A549 (cell line): ENCODE measurements at places on chromosomes 7 and 10.

DNA sequence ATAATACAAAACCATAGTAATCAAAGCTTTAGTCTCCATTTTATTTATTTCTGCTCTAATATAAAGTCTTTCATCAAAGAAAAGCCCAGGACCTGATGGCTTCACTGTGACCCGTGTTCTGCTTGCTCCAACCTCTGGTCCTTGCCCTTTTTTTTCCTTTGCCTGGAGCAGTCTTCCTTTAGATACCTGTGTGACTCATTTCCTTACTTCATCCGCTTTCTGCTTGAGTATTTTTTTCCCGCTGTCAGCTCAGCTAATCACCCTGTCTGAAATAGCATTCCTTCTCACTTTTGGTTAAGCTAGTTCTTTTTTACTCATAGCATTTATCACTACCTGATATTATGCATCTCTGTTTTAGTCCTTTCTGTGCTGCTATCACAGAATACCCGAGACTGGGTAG lies 194.8 kb downstream of the ABCA13 start:
- DNase-seq, result no peak

- DNase-seq, result no peak
Observed at GRCh38 chr10:1660815-1661214, 76.5 kb downstream of the ADARB2 start.

DNA sequence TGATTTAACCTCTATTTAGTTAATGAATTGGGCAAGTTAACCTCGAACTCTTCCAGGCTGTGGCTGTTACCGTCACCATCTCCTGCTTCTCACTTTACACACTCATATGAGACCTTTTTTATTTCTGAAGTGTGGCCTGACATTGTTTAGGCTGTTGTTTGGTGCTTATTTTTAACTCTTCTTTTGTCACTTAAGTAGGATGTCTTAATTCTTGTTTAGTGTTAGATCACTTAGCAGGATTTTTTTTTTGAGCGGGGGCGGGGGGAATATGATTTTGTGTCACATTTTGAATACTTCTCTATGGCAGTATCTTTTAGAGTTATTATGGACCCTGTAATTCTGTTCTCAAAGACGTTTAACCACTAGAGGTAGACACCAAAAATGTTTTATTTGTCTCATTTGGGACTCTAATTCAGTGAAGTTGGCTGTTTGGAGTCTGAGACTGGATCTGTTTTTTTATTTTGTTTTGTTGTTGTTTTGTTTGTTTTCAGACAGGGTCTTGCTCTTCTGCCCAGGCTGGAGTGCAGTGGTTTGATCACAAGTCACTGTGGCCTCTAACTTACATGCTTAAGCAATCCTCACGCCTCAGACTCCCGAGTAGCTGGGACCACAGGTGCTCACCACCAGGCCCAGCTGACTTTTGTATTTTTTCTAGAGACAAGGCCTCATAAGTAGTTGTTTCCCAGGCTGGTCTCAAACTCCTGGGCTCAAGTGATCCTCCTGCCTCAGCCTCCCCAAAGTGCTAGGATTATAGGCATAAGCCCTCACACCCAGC lies 73.5 kb downstream of the CUX1 start:
- DNase-seq, result no peak

GRCh38 chr7:103487419-103487818 lies 41.4 kb upstream of the SLC26A5 start:
- peak; percentile 35 for DNase-seq

DNA sequence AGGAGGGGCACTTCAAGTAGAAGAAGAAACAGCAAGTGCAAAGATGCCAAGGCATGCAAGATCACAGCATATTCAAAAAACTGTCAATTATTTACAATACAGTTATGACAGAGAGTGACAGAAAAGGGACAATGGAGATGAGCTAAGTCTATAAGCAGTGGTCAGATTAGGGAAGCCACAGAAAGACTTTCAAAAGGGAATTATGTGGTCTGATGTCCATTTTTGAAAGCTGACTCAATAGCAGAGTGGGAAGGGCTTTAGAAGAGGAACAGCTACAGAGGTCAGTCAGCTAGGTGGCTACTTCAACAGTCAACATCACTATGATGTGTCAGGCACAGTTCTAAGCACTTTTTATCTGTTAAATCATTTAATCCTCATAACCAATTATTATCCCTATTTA lies 45.2 kb upstream of the SPOCK2 start:
- DNase-seq, result no peak

- DNase-seq, result no peak
Observed at GRCh38 chr7:45108863-45109262, 2.6 kb downstream of the TBRG4 start.

- no peak for DNase-seq
Observed at GRCh38 chr10:102812231-102812876, 24.9 kb downstream of the CYP17A1 start.
